ENCODE measurements at places on chromosomes 16 and 17.

DNA sequence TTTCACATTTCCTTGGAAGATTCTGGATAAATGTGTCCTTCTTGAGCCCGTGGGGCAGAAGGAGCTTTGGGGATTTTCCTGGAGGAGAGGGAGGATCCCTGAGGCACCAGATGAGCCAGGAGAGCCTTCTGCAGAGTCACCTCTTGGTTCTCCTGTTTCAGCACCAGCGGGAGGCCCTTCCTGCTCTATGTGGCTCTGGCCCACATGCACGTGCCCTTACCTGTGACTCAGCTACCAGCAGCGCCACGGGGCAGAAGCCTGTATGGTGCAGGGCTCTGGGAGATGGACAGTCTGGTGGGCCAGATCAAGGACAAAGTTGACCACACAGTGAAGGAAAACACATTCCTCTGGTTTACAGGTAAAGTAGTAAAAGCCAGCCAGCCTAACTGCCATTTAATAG is 77.1 kb downstream of the ARSG start:
- no peak for DNase-seq

DNA sequence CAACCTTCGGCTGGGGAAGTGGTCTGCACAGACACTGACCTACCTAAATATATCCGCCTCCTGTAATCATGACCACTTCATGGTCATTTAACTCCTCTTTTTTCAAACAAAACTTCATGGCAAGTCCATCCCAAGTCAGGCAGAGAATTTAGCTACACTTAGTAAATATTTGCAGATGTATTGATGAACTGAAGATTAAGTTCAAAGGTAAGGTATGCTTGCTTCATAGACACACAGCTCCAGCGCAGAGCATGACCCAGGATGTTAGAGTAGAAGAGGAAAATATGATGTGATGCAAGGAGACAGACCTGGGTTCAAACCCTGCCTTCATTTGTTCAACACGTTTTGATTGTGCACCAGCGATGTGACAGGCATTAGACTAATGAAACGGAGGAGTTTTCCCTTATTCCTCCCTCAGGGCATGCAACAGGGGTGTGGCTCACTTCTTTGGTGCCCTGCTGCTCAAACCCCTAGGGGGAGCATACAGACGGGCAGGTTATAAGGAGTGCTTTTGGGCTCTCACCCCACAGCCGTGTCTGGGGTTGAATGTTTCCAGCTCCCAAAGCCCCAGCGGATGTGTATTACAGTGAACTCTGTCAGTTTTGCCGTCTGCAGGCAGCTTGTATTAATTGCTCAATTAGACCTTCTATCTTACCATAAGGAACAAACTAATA is 23.9 kb upstream of the CLEC3A start:
- no peak for DNase-seq

DNA sequence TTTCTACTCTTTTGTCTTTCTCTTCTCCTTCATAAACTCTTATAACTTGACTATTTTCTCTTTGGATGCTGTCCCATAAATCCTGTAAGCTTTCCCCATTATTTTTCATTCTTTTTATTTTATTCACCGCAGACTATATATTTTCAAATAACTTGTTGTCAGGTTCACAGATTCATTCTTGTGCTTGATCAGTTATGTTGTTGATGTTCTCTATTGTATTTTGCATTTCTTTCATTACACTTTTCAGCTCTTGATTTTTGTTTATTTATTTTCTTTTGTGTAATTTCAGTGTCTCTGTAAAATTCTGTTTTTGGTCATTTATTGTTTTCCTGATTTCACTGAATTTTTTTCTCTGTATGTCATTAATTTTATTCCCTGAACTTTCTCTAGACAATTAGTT is 49.2 kb downstream of the EFCAB13 start:
- no peak for DNase-seq

DNA sequence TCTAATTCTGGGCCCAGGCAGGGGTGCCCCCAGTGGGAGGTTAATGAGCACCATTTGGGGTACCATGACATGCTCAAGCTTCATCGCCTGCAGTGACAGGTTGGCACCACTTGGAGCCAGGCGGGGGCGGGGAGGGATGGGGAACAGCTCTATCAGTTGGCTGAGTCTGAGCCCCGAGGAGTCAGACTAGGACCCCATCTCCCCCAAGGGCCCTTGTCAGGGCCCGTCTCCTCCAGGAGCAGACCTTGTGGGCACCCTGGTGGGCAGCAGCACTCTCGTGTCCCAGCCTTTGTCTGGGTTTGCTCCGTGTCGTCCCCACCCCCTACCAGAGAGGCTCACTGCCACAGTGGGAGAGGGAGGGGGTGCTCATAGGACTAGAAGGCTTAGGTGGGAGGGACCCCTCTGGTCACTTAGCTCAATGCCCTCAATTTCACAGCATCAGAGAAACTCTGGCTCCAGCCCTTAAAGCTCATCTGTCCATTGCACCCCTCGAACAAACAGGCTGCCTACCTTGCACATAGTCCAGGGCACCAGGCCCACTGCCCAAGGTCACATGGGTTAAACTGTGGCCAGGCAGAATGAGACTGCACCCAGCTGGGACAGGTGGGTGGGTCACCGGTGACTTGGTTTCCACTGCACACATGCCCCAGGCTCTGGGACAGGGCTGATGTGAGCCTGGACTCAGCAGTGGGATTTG is 4.1 kb downstream of the PPP1R9B start:
- DNase-seq: no peak

- no peak for DNase-seq
These were observed 16.3 kb downstream of the MYL4 start for GRCh38 chr17:47225436-47225858.

- no peak for DNase-seq
These were observed 487.4 kb upstream of the SOX9 start for GRCh38 chr17:71633391-71633849.

DNA sequence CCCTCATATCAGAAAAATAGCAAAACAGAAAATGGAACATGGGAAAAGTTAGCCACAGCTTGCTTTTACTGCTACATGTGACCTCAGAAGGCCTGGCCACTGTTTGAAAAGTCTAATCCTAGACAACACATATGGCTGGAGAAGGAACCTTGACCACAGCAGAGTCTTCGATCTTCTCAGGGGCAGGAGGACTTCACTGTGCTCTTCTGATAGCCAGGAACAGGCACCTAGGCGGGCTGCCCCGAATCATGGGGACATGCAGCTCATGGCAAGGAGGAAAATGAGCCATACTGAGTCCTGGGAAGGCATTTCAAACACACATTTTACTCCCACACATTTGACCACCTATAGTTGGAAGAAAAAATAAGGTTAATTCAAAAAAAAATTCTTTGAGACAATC is 31.1 kb upstream of the ADORA2B start:
- DNase-seq: no peak

DNA sequence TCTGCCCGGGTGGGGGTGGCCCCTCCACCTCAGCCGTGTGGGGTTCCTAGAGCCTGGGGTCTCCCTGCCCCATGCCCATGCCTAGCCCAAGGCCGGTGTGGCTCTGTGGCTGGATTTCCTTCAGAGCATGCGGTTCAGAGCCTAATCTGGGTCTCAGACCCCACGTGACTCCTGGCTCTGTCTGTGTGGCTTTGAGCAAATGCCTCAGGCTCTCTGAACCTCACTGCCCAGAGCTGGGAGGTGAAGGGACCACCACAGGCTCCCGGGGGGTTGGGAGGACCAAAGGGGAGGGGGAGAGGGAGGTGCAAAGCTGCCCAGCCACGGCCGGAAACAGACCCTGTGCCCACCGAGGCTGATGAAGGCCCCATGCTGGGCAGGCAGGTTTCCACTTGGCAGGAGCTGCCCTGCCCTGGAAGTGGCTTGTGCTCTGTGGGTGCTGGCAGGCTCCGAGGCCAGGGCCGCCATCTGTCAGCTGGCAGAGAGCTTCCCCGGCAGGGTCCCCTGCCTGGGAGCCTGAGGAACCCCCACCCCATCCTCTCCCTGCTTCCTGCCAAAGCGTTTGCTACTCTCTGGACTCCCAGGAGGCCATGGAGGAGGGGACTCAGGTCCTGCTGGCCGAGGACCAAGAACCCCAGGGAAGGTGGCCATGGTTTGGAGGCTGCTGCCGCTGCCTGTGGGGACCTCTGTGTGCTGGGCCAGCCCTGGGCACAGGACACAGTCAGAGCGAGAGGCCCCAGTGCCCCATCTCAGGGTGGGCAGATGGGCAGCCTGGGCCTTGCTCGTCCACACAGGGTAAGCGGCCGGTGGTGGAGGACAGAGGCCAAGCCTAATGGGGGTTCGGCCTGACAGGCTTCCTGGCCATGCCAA is 4.0 kb downstream of the CDH15 start:
- no peak for DNase-seq

- no peak for DNase-seq
These were observed 11.6 kb downstream of the DDX42 start for GRCh38 chr17:63785556-63785955.

- no peak for DNase-seq
These were observed 355.7 kb upstream of the MON1B start for GRCh38 chr16:76835339-76835738.

DNA sequence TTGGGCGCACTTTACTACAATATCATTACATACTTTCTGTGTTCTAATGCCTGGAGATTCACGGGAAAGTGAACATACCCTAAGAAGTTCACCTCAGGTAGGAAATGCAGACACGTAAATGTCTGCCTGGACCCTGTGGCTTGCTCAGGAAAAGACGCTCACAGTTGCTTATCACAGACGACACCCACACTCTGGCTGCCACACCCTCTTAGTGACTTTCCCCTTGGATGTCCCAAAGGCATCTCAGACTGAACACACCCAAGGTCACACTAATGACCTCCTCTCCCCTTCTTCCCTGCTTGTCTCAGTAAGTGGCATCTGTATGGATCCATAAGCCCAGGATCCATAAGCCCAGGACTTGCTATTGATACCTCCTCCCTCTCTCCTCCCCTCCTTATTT is 32.6 kb downstream of the CDRT15 start:
- DNase-seq: no peak

DNA sequence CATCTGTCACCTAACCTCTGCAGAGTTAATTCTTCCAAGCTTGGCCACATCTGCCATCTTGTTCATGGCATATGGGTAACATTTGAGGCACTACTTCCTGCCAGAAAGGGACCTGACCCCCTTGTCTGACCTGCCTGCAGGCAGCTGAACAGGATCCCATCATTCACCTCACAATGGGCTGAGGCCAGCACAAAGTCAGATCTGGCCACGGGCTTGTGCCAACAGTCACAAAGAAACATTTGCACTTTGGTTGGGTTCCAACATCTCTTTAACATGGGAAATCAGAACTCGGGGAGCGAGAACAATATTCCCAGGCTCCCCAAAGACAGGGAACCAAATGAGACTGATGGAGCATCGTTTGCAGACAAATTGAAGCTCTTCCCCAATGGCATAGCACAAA is 116.1 kb downstream of the XYLT1 start:
- DNase-seq: no peak

- DNase-seq: peak; percentile 62
These were observed 15.0 kb upstream of the C17orf58 start for GRCh38 chr17:68011199-68011665.

- DNase-seq: peak; percentile 60
These were observed 12.2 kb upstream of the LONP2 start for GRCh38 chr16:48231727-48232492.

DNA sequence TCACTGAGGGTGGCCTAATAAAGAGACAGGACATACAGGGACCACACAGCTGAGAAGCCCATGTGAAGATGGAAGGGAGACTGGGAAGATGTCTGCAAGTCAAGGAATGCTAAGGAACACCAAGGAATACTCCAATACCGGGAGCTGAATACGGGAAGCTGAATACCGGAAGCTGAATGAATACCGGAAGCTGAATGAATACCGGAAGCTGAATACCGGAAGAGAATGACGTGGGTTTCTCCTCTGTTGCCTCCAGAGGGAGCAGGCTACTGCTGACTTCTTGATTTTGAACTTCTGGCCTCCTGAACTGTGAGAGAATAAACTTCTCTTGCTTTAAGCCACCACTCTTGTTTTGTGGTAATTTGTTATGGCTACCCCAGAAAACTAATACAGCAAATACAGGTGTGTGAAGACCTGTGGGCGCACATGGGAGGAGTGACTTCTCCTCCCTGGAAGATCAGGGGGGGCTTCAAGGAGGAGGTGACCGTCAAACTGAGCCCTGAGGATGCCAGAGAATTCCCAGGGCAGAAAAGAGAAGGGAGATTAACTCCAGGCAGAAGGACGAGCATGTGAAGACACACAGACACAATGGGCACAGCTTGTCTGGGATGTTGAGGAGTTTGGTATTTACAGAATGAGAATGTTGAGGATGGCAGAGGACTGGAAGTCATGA is 259.9 kb downstream of the IRF8 start:
- DNase-seq: no peak

GRCh38 chr17:35890774-35891155 is 10.6 kb upstream of the CCL5 start:
- DNase-seq: no peak

- DNase-seq: no peak
These were observed 1.5 kb upstream of the TOX3 start for GRCh38 chr16:52548261-52549010.

DNA sequence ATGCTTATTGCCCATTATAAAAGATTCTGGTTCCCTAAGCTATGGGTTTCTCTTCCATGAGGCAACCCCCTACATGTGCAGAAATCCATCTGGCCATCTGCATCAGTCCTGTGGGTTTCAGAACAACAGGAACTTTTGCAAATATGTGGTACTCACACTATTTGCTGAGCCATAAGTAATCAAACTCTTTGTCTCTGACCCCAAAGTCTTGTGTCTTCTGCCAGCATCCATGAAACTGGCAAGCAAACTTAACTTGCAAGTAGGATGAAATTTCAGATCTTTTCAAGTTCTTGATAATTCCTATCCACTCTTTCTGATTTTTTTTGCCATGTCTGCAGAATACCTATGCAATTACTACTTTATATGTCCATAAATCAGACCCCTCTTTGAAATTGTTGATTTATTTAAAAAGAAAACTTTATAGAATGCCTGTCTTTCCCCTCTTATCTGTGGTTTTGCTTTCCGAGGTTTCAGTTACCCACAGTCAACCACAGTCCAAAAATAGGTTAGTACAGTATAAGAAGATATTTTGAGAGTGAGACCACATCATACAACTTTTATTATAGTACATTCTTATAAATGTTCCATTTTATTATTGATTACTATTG is 158.4 kb upstream of the IRX3 start:
- no peak for DNase-seq
